ENCODE measurements at places on chromosomes 5 and 9. TPM values are rescaled to one million over a fixed set of nuclear protein-coding genes. Genes with fewer than 3 reads are reported as not detected.
A peak's percentile ranks its signal among the peaks of the same experiment; 100 is the strongest.

- no peak overlapping the region for H3K4me3 ChIP-seq
- no peaks in the 10 kb centered on the region for H3K36me3 ChIP-seq
- H3K27ac ChIP-seq: no peak overlapping the region
- no peaks in the 10 kb centered on the region for H3K27me3 ChIP-seq
- no peak for DNase-seq
These were observed 162.8 kb downstream of the ENC1 start for GRCh38 chr5:74477761-74478160.

DNA sequence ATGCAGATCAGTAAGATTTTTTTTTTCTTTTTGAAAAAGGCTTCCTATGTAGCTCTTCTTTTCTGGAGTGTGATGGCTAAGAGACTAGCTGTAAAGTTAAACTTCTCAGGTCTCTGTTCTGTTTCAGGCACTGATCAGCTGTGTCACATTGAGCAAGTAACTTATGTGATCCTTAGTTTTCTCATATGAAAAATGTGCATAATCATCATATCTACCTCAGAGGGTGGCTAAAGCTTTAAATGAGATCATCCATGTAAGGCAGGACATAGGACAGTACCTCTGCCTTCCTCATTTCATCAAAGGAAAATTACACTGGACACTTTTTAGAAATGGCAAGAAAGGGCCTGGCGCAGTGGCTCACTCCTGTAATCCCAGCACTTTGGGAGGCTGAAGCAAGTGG lies 235.9 kb upstream of the TYRP1 start:
- no peak for DNase-seq
- H3K4me3 ChIP-seq: no peak overlapping the region
- H3K27me3 ChIP-seq: no peaks in the 10 kb centered on the region

- no peaks in the 10 kb centered on the region for H3K27me3 ChIP-seq
- no peak overlapping the region for H3K4me3 ChIP-seq
- DNase-seq: no peak
- no peak overlapping the region for H3K27ac ChIP-seq
These were observed 46.5 kb downstream of the MRPS27 start for GRCh38 chr5:72273547-72273946.

DNA sequence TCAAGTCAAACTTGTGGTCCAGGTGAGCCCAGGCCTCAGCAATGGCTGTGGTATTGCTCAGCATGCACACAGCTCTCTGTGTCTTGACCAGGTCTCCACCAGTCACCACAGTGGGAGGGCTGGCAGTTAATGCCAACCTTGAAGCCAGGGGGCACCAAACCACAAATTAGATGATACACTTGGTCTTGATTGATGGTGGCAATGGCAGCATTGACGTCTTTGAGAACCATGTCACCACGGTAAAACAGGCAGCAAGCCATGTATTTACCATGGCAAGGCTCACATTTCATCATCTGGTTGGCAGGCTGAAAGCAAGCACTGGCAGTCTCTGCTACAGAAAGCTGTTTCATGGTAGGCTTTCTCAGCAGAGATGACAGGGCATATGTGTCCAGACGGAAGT lies 40.0 kb downstream of the NIM1K start:
- no peaks in the 10 kb centered on the region for H3K4me1 ChIP-seq
- H3K27me3 ChIP-seq: no peaks in the 10 kb centered on the region
- H3K4me3 ChIP-seq: no peak overlapping the region
- no peak overlapping the region for H3K27ac ChIP-seq
- H3K36me3 ChIP-seq: no peaks in the 10 kb centered on the region

Gene LHX3
- polyA plus RNA-seq: not detected

Gene CEP120
- 20.5 TPM for polyA plus RNA-seq

DNA sequence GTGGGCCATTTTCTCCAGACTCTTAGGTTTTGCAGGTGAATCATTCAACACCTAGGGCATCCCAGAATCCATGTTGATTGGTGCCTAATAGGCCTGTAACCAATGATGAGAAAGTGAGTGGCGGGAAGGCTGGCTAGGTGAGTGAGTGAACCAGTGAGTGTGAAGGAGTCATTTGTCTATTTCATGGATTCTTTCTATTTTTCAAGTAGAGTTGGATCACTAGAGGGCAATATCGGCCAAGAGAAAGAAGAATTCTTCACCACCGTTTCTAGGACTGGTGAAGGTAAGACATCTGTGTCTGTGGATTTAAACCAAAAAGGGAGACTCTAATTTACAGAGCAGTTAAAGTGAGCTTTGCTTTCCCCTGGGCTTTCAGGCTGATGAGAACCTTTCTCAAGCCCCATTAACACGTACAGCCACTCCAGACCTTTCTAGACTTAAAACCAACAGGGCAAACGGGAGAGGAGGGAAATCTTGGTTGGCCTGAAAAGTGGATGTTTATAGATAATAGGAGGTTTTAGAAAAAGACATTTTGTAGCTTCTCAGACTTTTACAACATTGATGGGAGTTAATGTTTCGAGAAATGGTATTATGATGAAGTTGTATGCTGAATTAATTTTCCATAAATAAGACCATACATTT lies 114.3 kb upstream of the IL12B start:
- no peak overlapping the region for H3K4me3 ChIP-seq
- H3K27ac ChIP-seq: no peak overlapping the region
- H3K27me3 ChIP-seq: no peaks in the 10 kb centered on the region
- no peak for DNase-seq
- no peaks in the 10 kb centered on the region for H3K4me1 ChIP-seq

DNA sequence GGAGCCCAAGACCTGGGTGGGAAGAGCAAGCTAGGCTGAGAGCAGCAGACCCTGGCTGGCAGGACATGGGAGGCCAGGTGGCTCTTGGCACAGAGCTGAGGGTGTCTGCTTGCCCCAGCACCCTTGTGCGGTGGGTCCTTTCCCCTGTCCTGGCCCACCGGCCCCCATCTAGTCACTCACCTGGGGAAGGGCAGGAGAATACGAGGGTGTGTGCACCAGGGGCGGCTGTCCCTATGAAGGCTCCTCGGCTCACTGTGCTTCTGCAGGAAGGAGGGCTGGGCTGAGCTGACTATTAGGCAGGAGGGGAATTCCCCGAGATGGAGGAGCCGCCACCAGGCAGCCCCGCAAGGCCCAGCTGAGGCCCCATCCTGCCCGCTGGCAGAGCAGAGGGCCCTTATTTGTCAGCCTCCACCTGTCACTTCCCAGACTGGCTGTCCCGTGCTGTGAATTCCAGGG lies 6.1 kb upstream of the TNIP1 start:
- H3K4me1 ChIP-seq: peaks cover under 1% of the 10 kb centered on the region
- DNase-seq: no peak
- H3K27me3 ChIP-seq: no peaks in the 10 kb centered on the region
- H3K4me3 ChIP-seq: no peak overlapping the region
- no peaks in the 10 kb centered on the region for H3K36me3 ChIP-seq

DNA sequence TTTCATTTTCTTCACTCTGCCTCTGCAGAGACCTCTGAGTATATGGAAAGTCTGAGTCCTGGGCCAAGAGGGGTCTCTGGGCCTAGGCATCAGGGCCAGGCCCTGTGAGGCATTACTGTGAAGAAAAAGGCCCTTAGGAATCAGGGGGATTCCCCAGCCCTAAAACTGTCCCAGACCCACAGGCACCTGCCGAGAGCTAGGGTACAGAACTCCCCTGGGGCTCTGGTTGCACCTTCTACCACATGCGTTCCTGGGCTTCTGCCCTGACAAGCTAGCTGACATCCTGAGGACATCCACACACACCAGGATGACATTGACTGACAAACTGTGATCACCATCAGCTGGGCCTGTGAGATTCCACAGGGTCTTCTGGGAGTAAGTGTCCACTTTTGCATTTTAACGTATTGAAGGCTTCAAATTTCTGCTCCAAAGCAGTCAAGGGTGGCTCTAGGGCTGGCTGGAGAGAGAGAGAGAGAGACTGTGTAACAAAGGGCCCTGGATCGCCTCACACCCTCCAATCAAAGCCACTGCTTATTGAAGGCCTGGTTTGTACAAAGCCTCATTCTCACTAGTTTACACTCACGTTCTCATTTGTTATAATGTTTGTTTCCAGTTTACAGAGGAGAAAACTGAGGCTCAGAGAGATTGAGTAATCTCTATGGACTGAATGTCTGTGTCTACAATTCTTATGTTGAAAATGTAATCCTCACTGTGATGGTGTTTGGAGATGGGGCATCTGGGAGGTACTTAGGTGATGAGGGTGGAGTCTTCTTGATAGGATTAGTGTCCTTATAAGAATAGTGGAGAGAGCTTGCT lies 45.1 kb downstream of the TGFBI start:
- H3K27me3 ChIP-seq: no peaks in the 10 kb centered on the region
- no peak for DNase-seq
- H3K27ac ChIP-seq: no peak overlapping the region
- H3K4me3 ChIP-seq: no peak overlapping the region

DNA sequence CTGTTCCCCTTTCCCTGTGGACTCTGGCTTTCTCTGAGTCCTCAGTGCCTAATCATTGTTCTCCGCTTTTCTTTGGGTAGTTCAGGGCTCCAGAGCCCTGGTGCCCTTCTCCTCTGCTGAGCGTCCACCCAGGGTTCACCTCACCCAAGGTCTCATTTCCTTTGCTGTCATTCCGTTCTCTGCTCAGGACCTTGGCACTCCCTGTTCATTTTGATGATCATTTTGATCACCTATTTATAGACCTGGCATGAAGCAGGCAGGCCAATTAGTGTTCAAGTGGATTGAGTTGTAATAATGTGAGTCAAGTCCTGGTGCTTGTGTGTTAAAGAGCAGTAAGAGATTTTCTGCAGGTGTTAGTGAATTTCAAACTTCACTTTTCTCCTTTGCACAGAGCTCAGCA lies 3.6 kb downstream of the TRIO start:
- H3K27ac ChIP-seq: peak overlapping the region; percentile 62
- H3K4me1 ChIP-seq: peaks cover 48% of the 10 kb centered on the region
- H3K36me3 ChIP-seq: no peaks in the 10 kb centered on the region
- H3K27me3 ChIP-seq: no peaks in the 10 kb centered on the region

- no peaks in the 10 kb centered on the region for H3K4me1 ChIP-seq
- no peak overlapping the region for H3K27ac ChIP-seq
- DNase-seq: no peak
- H3K36me3 ChIP-seq: peaks cover 45% of the 10 kb centered on the region
These were observed 38.0 kb downstream of the RIGI start for GRCh38 chr9:32487981-32488380.

Gene CYSRT1
- not detected for polyA plus RNA-seq

GRCh38 chr5:56552612-56553268 lies 262.6 kb upstream of the MAP3K1 start:
- H3K27ac ChIP-seq: no peak overlapping the region
- no peak overlapping the region for H3K4me3 ChIP-seq
- H3K27me3 ChIP-seq: no peaks in the 10 kb centered on the region
- no peaks in the 10 kb centered on the region for H3K4me1 ChIP-seq
- no peak for DNase-seq

Gene PHF24
- polyA plus RNA-seq: 0.13 TPM

DNA sequence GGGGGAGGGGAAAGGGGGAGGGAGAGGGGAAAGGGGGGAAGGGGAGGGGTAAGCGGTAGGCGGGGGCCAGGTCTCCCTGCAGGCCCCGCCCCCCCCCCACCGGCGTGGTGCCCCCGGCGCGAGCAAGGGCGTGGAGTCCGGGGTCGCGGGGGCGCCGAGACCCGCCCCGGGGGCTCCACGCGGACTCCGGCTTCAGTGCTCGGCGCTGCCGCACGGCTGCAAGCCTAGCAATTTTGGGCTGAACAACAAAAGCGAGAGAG lies 10.8 kb downstream of the C9orf50 start:
- H3K4me3 ChIP-seq: peak overlapping the region; percentile 90
- H3K27ac ChIP-seq: peak overlapping the region; percentile 80
- H3K4me1 ChIP-seq: peaks cover 14% of the 10 kb centered on the region
- no peak for DNase-seq
- H3K36me3 ChIP-seq: no peaks in the 10 kb centered on the region
- H3K27me3 ChIP-seq: no peaks in the 10 kb centered on the region
